ENCODE measurements at places on chromosomes 7 and 10. TPM values are rescaled to one million over a fixed set of nuclear protein-coding genes. Genes with fewer than 3 reads are reported as not detected.

- peak; percentile 36 for DNase-seq
Measured at GRCh38 chr7:101743241-101743994, 74.0 kb upstream of the CUX1 start.

GRCh38 chr7:141071260-141071854 lies 2.5 kb upstream of the TMEM178B start:
- DNase-seq = peak; percentile 42

GRCh38 chr7:28070297-28071055 lies 110.1 kb downstream of the JAZF1 start:
- peak; percentile 30 for DNase-seq

- DNase-seq = no peak
Measured at GRCh38 chr10:80187060-80187459, 18.3 kb downstream of the ANXA11 start.

DNA sequence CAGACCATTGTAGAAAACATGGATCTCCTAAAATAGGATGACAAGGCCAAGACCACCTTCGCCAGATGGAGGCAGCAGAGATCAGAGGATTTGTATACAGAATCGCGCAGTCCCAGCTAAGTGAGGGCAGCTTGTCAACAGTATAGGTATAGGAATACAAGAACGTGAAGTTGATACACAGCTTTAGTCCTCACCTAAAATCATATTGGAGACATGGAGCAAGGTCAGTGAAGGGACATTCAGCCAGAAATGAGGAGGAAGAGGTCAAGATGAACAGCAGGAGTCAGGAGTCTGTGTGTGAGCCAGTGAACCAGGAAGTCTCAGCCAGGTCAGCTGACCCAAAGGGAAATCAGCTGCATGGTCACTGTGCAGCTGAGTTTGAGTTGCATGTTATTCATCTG lies 263.4 kb upstream of the PRKCQ start:
- no peak for DNase-seq

DNA sequence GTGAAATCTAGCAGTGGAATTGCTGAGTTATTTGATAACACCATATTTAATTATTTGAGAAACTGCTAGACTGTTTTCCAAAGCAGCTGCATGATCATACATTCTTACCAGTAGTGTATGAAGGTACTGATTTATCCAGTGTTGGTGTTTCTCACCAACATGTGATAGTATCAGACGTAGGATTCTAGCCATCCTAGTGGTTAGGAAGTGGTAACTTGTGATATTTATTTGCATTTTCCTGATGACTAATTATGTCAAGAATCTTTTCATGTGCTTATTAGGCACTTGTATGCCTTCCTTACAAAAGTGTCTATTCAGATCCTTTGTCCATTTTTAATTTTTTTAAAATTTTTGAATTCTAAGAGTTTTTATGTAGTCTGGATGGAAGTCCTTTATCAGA lies 54.2 kb upstream of the PLXDC2 start:
- DNase-seq = no peak

- no peak for DNase-seq
Measured at GRCh38 chr7:94647295-94647694, 8.6 kb downstream of the SGCE start.

DNA sequence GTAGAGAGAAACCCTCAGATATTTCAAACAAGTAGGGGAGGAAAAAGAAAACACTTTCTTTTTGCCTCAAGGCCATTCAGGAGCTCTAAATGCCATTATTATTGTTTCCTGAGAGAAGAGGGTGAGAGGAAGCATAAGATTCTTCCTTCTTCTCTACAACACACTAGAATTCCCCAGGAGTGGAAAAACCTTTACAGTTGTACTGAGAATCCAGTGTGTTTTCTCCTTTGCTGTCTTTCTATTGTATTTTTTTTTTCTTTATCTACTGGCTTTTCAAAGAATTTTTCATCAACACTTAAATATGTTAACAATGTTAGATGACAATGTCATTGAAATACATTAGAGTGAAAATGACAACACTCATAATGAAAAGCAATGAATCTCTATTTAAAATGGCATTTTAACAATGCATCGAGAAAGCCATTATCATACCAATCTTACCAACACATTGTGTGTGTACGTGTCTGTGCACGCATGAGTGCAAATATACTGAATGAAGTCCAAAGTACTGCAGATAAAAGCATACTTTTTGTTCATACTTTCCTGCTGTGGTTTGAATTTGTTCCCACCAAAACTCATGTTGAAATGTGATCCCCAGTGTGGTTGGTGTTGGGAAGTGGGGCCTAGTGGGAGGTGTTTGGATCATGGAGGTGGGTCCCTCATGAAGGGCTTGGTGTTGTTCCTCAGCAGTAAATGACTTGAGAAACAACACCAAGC lies 24.2 kb upstream of the MACC1 start:
- DNase-seq = no peak

GRCh38 chr7:155860461-155860839 lies 48.2 kb upstream of the SHH start:
- no peak for DNase-seq

GRCh38 chr10:98446151-98446660 lies 529 bp downstream of the HPS1 start:
- DNase-seq = peak; percentile 47

DNA sequence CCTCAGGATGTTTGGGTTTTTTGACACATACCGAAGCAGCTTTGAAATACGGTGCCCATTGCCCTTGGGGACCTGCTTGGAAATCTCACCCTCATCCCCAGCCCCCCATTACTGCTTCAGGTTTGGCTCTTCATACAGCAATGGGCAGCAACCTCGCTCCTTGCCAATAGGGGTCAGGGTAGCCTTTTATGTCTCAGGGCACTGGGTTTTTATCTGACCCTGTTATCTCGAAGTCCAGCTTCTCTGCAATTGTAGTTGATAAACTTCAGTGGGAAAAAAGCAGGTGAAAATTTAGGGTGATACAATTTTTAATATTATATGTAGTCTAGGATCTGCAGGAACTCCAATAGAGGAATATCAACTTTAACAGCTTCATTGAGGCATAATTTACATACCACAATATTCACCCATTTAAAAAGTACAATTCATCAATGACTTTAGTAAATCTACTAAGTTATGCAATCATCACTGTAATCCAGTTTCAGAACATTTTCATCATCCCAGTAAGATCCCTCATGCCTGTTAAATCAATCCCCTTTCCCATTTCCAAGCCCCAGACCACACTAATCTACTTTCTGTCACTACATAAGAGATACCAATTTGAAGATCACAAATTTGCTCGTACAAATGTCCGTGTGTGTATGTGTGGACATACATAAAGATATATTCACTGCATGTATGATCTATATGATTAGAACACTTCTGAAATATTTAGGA lies 386.2 kb downstream of the KCNMA1 start:
- DNase-seq = no peak

DNA sequence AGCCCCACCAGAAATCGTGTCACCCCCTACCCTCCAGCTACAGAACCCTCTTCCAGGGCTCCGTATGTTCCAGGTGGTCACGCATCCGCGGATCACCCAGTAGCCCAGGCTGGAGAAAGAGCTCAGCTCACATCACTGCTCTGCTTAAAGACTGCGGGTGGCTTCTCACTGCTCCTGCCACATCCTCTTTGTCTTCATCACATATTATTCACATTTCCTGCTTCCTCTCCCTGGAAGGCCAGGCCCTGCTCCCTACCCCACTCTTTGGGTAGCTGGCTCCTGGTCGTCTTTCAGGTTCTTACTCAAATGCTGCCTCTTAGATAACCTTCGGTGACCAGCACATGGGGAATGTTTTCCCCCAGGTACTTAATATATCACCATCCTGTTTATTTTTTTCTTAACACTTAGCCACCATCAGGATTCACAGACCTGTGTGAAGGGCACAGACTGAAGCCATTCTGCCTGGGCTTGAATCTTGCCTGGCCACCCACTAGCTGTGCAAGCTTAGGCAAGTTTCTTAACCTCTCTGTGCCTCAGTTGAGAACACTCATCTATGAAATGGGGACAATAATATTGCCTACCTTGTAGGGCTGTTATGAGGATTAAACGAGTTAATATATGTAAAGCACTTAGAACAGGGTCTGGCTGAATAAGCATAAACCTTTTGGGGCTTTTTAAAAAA lies 307.8 kb downstream of the PRPF18 start:
- DNase-seq = no peak

GRCh38 chr7:80918909-80919721 lies at the start of gene SEMA3C:
SEMA3C (minus strand) TSS chr7:80919051; CDS start chr7:80916781, 2,270 bp downstream.
- DNase-seq = peak; percentile 85

DNA sequence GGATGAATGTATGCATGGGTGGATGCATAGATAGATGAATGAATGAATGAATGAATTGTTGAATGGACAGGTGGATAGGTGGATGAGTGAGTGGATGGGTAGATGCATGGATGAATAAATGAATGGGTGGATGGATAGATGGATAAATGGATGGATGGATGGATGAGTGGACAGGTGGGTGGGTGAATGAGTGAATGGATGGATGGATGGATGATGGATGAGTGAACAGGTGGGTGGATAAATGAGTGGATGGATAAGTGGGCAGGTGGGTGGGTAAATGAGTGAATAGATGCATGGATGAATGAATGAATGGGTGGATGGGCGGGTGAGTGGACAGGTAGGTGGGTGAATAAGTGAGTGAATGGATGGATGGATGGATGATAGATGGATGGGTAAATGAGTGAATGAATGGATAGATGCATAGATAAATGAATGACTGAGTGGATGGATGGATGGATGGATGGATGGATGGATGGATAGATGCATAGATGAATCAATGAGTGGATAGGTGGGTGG lies 72.6 kb downstream of the MYL10 start:
- no peak for DNase-seq

GRCh38 chr10:96992721-96993120 lies 160.6 kb downstream of the LCOR start:
- no peak for DNase-seq

DNA sequence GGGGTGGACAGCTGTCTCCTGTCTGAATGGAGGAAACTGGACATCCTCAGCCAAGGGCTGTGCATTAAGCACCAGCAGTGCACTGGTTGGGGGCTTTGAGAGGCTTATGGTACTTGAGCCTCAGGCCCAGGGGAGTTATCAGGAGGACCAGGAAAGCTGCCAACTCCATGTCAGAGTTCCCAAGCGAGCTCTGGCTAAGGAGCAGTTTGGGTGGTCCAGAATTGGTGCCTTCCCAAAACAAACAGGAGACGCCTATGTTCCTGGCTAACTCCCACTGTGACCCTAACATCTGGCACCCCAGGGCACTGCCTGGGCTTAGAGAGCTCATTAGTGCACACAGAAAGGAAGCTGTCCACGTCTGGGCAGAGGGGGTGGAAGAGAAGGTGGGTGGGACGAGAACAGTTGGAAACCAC lies 408.6 kb upstream of the NPVF start:
- no peak for DNase-seq

DNA sequence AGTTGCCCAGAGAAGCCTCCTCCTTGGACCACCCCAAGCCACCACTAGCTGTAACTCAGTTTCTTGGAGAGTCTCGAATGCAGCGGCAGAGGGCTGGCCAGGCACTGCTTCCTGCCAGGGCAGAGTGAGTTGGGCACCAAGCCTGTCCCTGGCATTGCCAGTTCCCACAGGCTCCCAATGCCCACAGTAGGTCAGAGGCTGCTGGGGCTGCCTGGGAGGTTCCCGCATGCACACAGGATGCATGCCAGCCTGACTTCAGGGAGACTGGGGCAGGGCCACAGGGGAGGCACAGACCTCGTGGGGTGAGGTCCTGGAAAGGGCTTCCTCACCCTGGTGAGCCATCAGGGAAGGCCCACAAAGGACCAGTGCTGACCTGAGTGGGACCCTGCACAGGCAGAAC lies 152.8 kb downstream of the ZNF248 start:
- no peak for DNase-seq

DNA sequence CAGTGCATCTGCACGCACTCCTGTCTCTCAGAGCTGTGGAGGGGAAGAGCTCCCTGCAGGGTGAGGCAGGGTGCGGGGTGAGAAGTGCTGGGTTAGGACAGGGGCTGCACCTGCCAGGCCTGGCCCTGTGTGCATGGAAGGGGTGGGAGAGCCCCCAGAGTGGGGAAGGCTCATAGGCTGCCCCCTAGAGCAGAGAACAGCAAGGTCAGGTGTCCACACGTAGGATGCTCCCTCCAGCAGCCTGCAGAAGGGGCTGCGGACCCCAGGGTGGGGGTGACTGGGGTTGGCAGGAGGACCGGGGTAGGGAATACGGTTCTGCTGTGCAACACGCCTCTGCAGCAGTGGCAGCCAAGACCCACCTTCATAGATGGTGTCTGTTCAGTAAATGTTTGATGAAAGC lies 208.6 kb downstream of the PTPRN2 start:
- no peak for DNase-seq

GRCh38 chr7:108384716-108385483 lies 71.3 kb downstream of the NRCAM start:
- no peak for DNase-seq

DNA sequence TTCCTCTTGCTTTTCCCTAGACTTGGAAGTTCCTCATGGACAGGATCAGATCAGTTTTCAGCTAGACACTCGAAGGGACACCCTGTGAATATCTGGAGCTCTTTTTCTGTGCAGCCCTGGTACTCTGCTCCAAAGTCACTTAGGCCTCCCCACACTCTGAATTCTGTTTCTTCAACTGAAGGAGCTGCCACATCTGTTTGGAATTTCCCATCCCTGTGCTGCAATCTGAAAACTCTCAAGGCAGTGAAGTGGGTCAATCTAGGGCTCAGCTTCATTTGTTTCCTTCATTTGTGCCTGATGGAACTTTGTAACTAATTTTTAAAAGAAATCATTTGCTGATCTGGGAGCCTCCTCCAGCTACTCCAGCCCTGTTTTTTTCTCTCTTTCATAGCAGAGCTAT lies 9.6 kb downstream of the EPC1 start:
- no peak for DNase-seq

The TMEM213 gene
- total RNA-seq = not detected

The ZP3 gene
- 5.9 TPM for total RNA-seq

The MAPK8 gene
- total RNA-seq = 182 TPM

The ARHGEF35 gene
- 8.6 TPM for total RNA-seq

The ZKSCAN5 gene
- total RNA-seq = 15.5 TPM

The EPC1 gene
- total RNA-seq = 61.0 TPM
